T-helper 2 cell treated with Interferon-gamma antibody and Interleukin-4, amounts not matched to agents 5 μg/mL and 100 μg/mL, for 36 hours (primary cell): ENCODE measurements at places on chromosomes 13 and 19.
A peak's percentile ranks its signal among the peaks of the same experiment; 100 is the strongest.

DNA sequence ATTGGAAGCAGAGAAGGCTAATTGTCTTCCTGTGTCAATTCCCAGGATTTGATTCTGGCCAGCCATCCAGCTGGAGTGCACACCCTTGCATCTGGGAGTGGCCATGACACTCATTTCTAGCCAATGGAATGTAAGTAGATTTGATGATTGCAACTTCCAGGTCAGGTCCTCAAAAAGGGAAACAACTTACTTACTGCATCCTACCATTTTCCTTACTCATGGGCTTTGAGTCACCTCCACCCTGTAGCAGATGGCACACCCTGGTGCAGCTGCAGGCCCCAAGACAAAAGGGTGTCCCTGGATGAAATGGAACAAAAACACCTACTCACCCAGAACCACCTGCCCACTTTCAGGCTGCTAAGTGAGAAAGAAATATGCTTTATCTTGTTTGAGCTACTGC lies 27.3 kb upstream of the MPHOSPH8 start:
- DNase-seq = no peak

DNA sequence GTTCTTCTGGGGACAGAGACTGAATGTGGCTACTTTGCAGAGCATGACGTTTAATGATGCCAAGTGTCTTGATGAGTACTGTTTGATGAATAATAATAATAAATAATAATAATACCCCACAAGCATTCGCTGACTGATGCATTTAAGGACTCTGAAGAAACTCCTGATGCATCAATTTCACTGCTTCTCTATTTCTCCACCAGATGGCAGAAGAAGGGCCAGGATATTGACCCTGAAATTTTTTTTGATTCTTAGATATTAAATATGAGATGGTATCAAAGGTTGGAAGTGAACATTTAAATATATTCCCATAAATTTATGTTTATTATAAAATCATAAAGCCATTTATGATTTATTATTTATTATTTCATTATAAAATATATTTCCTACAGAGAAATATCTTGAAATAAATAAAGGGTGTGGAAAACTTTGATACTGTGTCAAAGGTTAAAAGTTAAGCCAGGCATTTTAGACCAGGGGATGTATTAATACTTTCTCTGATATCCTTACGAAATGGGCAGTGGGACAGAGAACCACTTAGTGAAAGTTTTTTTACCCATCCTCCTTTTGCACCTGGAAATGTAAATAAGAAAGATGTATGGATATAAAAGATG lies 170.9 kb downstream of the LACC1 start:
- DNase-seq = no peak

DNA sequence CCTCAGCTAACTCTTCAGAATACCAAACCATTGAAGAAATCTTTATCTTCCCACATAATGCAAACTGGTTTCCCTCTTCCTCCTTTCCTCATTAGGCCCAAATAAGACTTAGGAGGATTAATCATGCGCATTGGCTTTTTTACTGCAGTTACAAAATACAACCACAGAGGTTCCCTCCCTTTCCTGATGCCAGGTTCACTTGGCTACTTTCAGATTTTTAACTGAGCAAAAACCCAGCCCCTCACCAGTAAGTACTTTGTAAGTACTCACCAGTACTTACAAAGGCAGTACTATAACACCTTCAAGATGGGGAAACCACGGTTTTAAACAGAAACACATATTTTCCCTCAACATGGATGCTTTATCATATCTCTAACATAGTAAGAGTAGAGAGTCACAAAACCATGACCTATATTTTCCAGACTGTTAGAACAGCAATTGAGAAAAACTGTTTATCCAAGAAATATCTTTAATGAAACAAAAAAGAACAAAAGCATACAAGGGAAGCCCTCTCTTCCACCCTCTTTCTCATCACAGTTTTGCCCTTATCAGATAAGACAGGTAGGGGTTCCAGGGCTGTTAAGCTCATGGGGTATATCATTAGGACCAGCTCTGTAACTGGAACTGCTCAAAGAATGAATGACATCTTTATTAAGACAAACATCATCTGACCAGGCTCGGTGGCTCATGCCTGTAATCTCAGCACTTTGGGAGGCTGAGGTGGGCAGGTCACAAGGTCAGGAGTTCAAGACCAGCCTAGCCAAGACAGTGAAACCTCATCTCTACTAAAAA lies 12.7 kb downstream of the FOXO1 start:
- no peak for DNase-seq

DNA sequence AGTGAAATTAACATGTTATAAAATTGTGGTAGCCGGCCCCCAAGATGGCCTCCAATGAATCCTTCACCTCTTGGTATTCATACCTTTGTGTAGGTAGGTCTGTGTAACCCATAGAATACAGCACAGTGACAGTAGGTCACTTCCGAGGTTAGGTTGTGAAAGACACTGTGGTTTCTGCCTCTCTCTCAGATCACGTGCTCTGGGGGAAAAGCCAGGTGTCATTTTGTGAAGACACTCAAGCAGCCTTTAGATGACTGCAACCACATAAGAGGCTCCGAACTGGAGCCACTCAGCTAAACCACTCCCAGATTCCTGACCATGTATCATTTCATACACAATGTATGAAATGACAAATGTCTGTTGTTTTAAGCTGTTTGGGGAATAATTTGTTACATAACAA lies 9.8 kb upstream of the USPL1 start:
- peak; percentile 58 for DNase-seq

- no peak for DNase-seq
These were observed 130.1 kb upstream of the KLF12 start for GRCh38 chr13:74264333-74264732.

- DNase-seq = no peak
These were observed 35.2 kb downstream of the TSC22D1 start for GRCh38 chr13:44540761-44541434.

DNA sequence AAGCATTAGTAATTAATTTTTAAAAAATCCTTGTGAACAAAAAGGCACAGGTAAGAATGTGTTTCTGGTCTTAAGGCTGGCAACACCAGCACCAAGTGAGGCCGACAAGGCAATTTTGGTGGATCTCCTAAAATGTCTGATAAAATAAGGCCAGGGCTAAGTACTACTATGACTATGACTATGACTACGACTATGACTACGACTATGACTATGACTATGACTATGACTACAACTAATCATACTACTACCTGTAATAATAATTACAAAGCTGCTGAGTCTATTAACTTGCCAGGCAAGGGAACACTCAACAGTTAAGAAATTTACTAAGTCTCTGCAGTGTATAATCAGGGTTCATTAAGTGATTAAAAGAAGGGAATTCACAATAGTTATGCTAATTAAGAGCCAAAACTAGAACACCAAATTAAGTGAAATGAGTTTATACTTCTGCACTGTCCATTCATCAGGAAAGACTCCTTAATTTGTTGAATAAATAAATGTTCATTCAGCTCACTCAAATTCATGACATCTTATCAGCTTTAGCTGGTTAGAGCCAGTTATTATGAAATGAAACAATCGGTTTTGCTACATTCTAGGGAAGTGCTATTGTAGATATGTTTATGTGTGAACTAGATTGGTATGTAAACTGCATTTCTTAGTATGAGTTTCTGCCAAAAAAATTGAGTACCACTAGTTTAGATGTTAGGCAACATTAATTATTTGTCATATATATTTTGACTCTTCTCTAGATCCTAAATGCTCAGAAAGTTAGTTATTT lies 1626.2 kb upstream of the PCDH20 start:
- DNase-seq = no peak

GRCh38 chr13:111877906-111878305 lies 189.0 kb upstream of the SOX1 start:
- DNase-seq = no peak

DNA sequence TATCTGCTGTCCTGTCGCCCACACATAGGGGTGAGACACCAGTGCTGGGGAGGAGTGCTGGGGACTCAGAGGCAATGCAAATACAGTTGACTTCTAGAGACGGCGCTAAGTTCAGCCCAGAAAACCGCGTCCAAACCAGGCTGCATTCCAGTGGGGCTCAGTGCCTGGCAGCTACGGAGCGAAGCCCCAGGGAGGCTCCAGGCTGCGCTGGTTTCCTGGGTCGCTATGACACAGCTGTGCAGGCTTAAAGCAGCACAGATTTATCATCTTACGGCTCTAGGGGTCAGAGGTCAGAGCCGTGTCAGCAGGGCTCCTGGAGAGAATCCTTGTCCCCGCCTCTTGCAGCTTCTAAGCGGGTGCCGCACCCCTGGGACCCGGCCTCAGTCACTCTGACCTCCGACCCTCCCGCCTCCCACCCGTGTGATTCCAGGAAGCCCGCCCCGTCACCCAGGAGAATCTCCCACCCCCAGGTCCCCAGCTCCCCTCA lies 61.6 kb downstream of the ANKRD10 start:
- no peak for DNase-seq

DNA sequence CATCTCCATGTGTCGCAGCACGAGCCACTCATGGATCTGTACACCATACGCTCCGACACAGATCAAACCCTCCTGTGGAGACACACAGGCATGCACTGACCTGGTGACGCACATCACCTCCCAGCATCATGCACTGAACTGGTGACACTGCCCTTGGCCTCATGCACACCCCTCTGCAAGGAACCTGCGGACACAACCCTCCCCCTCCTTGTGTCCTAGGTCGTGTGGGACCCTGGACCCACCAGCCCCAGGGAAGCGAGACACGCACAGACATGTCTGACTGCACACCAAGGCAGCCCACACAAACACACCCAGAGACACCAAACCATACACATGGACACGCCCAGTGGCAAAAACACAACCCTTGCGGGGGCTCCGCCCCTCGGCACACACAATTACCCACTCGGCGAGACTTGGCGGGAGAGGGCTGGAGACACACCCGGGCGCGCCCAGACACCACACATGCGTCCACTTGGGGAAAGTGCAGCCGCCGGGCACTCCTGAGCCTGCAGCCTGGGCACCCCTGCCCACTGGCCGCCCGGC lies 2.0 kb upstream of the KCNN4 start:
- DNase-seq = no peak

DNA sequence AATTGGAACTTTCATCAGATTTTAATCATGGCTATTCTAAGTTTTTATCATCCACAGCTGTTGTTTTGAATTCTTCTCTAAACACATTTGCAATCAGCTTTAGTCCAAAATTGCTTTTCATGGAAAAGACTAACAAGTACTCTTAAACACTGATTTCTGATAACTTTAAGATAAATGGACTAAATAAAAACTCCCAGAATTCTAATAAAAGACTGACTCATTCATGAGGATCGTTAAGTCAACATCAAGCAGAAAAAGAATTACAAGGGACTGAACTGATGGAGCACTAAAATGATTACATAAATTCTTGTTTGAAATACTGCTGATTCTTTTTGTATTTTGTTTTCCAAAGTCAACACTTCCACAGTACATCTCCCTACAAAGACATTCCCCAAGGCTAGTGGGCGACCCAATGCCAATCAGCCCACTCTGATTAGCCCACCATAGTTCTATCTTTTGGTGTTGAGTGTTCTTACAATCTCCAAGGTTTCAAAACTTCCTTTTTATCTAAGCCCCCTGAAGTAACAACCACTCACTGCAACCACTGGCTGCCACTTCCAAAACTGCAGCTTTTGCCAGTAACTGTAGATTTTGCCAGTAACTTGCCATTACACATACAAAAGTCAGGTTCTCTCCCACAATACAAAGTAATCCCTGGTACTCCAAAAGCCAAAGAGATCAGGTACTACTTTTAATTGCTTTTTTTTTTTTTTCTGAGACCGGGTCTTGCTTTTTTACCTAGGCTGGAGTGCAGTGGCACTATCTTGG lies 14.0 kb upstream of the NAA16 start:
- no peak for DNase-seq

GRCh38 chr13:26899202-26899601 lies 138.6 kb upstream of the GPR12 start:
- DNase-seq = no peak

GRCh38 chr19:32345261-32346207 lies at the start of gene ZNF507:
Gene ZNF507 (plus strand): TSS chr19:32345610. CDS start chr19:32352831, 7,221 bp downstream.
- peak; percentile 83 for DNase-seq

DNA sequence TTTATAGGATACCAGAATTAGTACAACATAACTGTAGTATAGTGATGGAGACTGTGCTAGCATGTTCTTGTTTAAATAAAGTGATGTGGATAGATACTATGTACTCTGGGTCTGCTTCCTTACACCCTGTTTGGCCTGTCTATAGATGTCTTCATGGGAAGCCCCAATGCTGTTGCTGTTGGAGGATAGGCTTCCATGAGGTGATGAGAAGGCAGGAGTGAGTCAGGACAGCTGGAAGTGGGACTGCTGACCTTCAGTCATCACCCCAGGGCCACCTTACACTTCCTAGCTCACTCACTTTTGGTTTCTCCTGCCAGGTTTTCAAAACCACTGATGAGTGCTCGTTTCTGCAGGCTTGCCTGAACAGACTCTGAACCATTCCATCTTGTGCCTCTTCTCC lies 4.2 kb downstream of the KCTD4 start:
- DNase-seq = no peak

DNA sequence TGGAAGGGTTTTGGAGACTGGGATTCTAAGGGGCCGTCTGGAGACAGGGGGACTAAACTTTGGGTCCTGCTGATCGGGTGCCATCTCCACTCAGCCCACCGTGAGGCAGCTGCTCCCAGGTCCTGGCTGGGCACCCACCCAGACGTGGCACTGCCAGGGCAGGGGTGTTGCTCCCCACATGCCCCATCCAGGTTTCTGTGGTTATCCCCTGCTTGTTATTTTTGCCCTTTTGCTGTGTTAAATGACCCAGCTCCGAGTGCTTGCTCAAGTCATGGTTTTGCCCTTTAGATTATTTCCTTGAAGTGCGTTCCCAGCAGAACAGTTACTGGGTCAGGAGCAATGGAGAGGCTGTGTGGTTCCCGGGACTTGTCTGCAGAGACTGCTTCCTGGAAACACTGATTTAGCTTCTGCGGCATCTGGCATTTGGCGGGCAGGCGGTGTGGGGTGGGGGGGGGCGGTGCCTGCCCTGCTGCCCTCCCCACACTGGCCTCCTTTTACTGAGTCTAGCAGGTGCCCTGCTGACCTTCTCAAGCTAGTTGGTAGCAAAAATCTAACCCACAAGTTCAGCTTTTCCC lies 1.9 kb downstream of the RAB11B start:
- no peak for DNase-seq

- no peak for DNase-seq
These were observed 1.9 kb downstream of the HAS1 start for GRCh38 chr19:51721905-51722304.

DNA sequence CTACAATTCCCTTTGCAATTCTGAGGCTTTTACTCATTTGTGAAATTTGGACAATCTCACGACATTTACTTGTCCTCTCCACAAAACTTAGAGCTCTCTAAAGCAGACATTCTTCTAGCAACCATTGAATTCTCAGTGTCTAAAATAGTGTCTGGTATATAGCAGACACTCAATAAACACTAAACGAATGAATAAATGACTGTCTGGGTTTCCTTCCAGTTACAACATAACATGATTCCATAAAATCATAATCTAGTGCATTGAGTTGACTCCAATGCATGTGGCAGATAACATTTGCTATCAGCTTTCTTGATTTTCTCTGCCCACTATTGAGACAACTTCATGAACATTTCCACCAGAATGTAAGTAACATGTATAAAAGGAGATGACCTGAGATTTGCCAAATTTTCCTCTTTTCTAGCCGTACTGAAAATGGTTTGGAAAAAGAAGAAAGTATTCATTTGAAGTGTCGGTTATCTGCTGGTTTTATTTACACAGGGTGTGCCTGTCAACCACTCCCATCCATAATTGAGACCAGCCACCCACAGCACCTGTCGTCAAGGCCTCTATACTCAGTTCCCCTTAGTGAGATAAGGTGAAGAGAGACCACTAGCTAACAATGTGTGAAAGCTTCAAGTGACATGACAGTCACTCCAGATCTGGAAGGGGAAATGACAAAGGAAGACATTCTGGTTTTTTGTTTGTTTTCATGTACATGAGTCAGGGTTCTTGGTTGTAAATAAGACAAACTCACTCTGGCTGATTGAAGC lies 4.8 kb upstream of the SERP2 start:
- no peak for DNase-seq
